Endothelial cell of coronary artery (primary cell): ENCODE measurements at places on chromosomes 12 and 14. TPM values are rescaled to one million over a fixed set of nuclear protein-coding genes. Genes with fewer than 3 reads are reported as not detected.

Gene EGLN3
- 1.5 and 13.1 TPM in 2 replicates for total RNA-seq

Gene RAP1B
- 194 and 200 TPM in 2 replicates for total RNA-seq

Gene RIMBP2
- not detected in 2 replicates for total RNA-seq

Gene TAC3
- not detected in 2 replicates for total RNA-seq

Gene GOLGA3
- total RNA-seq: 91.4 and 123 TPM in 2 replicates

Gene COPS7A
- total RNA-seq: 41.5 and 63.7 TPM in 2 replicates

Gene SLC5A8
- not detected in 2 replicates for total RNA-seq

Gene KRT73
- total RNA-seq: not detected in 2 replicates

Gene EID3
- total RNA-seq: 4.1 and 18.4 TPM in 2 replicates

Gene TMTC2
- 3.4 and 3.9 TPM in 2 replicates for total RNA-seq
